ENCODE measurements at places on chromosomes 1 and 21. TPM values are rescaled to one million over a fixed set of nuclear protein-coding genes. Genes with fewer than 3 reads are reported as not detected.

DNA sequence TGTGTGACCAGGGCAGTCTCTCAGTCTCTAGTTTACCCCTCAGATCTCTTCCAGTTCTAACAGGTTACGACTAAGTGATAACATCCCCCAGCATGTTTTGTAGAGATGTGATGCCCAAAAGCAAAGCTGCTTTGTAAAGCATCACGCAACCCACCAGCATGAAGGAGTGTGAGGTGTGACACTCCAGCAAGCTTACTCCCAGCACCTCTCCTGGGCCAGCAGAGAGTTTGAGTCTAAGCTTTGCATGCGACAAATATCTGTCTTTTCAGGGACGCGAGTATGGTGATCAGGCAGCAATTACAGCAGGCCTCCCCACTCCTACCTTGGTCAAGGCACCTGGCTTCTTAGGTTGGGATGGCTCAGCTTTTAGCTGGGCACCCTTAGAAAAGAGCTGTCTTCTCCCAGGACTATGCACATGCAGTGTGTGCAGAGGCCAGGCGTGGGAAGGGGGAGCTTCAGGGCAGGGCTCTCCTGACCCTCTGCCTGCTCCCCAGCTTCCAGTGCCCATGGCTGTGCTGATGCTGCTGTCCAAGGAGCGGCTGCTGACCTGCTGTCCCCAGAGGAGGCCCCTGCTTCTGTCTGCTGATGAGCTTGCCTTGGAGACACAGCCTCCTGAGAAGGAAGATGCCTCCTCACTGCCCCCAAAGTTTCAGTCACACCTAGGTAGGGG is 48.2 kb downstream of the ELK4 start:
- H3K27me3 ChIP-seq: peaks cover 37% of the 10 kb centered on the region
- no peak for DNase-seq
- H3K4me3 ChIP-seq: no peak overlapping the region
- H3K27ac ChIP-seq: no peak overlapping the region
- H3K36me3 ChIP-seq: no peaks in the 10 kb centered on the region
- peaks cover 3% of the 10 kb centered on the region for H3K4me1 ChIP-seq

DNA sequence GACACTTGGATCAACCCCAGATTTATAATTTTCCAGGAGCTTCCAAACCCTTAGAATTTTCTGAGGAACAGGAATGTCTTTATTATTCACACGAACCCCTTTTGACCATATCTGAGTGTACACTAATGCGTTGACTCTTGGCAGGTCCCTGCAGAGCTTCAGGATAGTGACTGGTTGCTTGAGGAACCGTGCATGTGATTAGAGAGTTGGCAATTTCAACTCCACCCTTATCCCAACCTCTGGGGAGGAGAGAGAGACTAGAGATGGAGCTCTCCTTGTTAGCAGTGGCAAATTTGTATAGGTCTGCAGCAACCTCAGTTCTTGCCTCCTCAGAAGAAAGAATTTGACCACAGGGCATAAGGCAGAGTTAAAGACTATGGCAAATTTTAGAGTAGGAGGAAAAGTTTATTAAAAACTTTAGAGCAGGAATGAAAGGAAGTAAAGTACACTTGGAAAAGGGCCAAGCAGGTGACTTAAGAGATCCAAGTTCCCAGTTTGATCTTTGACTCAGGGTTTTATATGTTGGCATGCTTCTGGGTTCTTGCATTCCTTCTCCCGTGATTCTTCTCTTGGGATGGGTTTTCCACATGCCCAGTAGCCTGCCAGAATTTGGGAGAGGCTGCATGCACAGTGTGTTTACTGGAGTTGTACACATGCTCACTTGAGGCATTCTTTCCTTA is 93.8 kb upstream of the ETV3 start:
- no peak for DNase-seq
- no peak overlapping the region for H3K27ac ChIP-seq
- no peaks in the 10 kb centered on the region for H3K4me1 ChIP-seq
- peaks cover 3% of the 10 kb centered on the region for H3K27me3 ChIP-seq
- no peak overlapping the region for H3K4me3 ChIP-seq

DNA sequence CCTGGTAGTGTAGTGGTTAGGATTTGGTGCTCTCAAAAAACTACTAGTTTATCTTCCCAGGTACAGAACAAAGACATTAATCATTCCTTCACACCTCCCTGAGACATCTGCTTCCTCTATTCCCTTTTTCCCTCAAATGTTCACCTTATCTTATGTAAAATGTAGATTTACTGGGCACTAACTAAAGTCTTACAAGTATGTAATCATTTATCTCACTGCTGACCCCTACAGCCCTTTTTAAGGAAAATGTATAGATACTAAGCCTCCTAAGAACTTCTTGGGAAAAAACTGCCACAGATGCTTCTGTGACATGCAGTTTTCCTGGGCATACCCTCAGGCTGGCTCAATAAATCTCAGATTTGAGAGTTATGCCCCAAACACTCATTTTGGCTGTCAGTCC is 50.8 kb upstream of the NEK7 start:
- DNase-seq: no peak
- H3K27ac ChIP-seq: no peak overlapping the region
- peaks cover 2% of the 10 kb centered on the region for H3K27me3 ChIP-seq
- no peak overlapping the region for H3K4me3 ChIP-seq
- H3K36me3 ChIP-seq: peaks cover 7% of the 10 kb centered on the region

GRCh38 chr1:147201276-147201675 is 23.9 kb downstream of the FMO5 start:
- H3K27me3 ChIP-seq: no peaks in the 10 kb centered on the region
- H3K27ac ChIP-seq: no peak overlapping the region
- H3K4me1 ChIP-seq: peaks cover 6% of the 10 kb centered on the region
- no peak for DNase-seq
- H3K36me3 ChIP-seq: no peaks in the 10 kb centered on the region

GRCh38 chr1:41396084-41396483 is 34.9 kb downstream of the FOXO6 start:
- H3K36me3 ChIP-seq: no peaks in the 10 kb centered on the region
- no peaks in the 10 kb centered on the region for H3K4me1 ChIP-seq
- no peak for DNase-seq
- no peak overlapping the region for H3K4me3 ChIP-seq
- H3K27ac ChIP-seq: no peak overlapping the region
- peaks cover 54% of the 10 kb centered on the region for H3K27me3 ChIP-seq

DNA sequence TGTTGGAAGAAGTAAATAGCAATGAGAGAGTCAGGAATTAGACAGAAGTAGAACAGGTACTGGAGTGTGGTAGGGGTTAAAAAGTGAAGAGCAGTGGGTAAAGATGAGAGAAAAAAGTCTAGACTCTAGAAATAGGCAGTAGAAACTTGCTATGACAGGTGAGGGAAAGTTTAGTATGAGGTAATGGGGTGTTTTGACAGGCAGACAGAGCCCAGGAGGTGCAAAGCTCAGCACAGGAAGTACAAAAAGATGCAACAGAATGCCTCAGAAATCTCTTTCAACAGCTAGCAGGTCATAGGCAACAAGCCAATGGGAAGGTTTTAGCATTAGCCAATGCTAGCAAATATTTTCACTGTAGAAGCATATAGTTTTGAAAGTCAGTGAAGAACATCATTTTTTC is 319.1 kb upstream of the SGIP1 start:
- H3K36me3 ChIP-seq: no peaks in the 10 kb centered on the region
- H3K27ac ChIP-seq: no peak overlapping the region
- no peaks in the 10 kb centered on the region for H3K4me1 ChIP-seq

- no peak overlapping the region for H3K27ac ChIP-seq
- H3K4me1 ChIP-seq: no peaks in the 10 kb centered on the region
- no peak for DNase-seq
- H3K4me3 ChIP-seq: no peak overlapping the region
Measured at GRCh38 chr1:5220821-5221220, 566.4 kb downstream of the AJAP1 start.

- H3K4me1 ChIP-seq: peaks cover 99% of the 10 kb centered on the region
- DNase-seq: no peak
- H3K36me3 ChIP-seq: peaks cover 43% of the 10 kb centered on the region
- H3K4me3 ChIP-seq: peak overlapping the region; percentile 27
- H3K27me3 ChIP-seq: no peaks in the 10 kb centered on the region
- H3K27ac ChIP-seq: peak overlapping the region; percentile 65
Measured at GRCh38 chr1:170694172-170694926, 30.4 kb downstream of the PRRX1 start.

- H3K4me3 ChIP-seq: no peak overlapping the region
- H3K36me3 ChIP-seq: peaks cover 56% of the 10 kb centered on the region
- no peak for DNase-seq
- peaks cover 18% of the 10 kb centered on the region for H3K4me1 ChIP-seq
Measured at GRCh38 chr1:205150651-205151428, 29.1 kb upstream of the RBBP5 start.

GRCh38 chr1:160058087-160058486 is 11.9 kb downstream of the KCNJ10 start:
- H3K4me3 ChIP-seq: no peak overlapping the region
- no peaks in the 10 kb centered on the region for H3K4me1 ChIP-seq
- H3K36me3 ChIP-seq: no peaks in the 10 kb centered on the region
- peaks cover 64% of the 10 kb centered on the region for H3K27me3 ChIP-seq
- H3K27ac ChIP-seq: no peak overlapping the region
- no peak for DNase-seq

DNA sequence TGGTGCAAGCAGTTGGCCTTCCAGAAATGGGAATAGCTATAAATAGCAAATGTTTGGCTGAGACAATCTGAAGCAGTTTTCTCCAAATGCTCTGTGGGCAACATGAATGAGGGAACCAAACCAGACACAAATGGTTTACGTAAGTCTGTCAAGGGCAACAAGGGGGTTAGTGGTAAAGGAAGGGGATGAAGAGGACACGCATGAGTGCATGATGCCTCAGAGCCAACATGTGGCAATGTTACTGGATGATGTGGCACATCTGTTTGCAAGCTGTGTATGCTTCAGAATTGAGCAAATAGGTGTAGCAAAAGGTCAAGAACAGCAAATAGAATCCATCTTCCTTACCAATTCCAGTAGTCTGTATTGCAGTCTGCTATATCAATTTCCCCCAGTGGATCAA is 76.3 kb upstream of the LMO4 start:
- H3K27ac ChIP-seq: no peak overlapping the region
- H3K4me3 ChIP-seq: no peak overlapping the region
- H3K4me1 ChIP-seq: peaks cover 5% of the 10 kb centered on the region
- H3K36me3 ChIP-seq: no peaks in the 10 kb centered on the region

DNA sequence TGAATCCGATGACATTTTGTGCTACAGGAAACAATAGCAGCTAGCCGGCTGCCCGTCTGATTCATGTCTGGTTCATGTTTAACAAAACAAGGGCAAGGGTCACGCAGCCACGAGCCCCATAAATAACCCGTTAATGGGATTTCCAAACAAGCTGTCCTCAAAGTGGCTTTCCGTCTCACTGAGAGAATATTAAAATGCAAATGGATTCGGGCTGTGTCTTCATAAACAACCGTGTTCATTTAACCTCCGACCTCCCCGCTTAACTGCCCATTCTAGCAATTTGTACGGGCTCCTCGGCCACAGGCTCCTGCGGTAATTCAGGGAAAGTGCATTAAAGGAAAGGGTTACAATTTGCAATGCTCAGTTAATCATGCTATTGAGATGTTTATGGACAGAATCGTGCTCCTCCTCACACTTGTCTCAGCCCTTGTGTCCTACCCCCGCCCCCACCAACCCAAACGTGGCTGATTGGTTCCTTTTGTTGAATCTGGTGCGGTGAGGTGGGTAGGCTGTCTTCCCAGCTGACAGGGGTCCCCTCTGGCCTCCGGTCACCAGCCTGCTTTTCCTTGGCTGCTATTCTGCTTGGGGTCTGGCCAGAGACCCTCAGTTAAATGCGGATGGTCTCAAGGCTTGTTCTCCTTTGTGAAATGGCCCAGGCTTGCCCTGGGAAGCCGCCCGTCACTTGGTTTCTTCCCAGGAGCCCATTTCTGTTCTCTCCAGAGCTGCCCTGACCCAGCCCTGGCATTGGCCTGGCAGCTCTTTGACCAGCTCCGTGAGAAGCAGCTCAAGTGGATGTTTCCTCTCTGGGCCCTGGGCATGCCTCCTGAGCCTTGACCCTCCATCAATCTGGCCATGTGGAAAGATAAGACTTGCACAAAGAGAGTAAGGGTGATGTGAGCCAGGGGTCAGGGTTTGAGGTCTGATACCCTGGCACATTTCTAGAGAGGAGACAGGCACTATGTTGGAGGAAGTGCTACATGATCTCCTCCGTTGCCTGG is 200.7 kb upstream of the POU3F1 start:
- DNase-seq: peak; percentile 60
- 0 out of 2 replicates have a peak overlapping the region, but pooled peaks have one; percentile 23 for H3K4me3 ChIP-seq
- H3K36me3 ChIP-seq: no peaks in the 10 kb centered on the region
- peaks cover 16% of the 10 kb centered on the region for H3K4me1 ChIP-seq
- peaks cover 35% of the 10 kb centered on the region for H3K27me3 ChIP-seq

SYPL2 gene
- 18.6 TPM for total RNA-seq

CNR2 gene
- total RNA-seq: not detected

GRHL3 gene
- total RNA-seq: not detected

TNFSF4 gene
- total RNA-seq: 2.0 TPM

ADGRL2 gene
- total RNA-seq: 2.6 TPM

LENEP gene
- total RNA-seq: not detected

Data from HFFc6 (cell line).